ENCODE measurements at places on chromosomes 1 and 21.

DNA sequence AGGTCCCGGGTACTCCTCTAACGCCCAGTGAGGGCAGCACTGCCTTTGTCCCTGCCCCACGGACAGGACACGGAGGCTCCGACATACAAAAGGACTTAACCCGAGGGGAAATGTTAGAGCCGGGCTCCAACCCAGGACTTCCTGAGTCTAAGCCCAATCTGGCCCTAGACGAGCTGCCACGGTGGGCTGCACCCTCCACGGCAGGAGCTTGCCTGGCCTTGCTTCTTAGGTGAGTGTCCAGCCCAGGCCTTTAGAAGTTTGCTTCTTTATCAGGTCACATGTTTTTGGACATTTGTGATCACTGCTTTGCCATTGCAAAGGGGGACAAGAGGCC, 11.0 kb upstream of the TMEM200B start:
- DNase-seq: no peak

- no peak for DNase-seq
Observed at GRCh38 chr1:55235722-55236121, 20.6 kb upstream of the USP24 start.

- no peak for DNase-seq
Observed at GRCh38 chr1:168273575-168273974, 7.1 kb upstream of the TBX19 start.

DNA sequence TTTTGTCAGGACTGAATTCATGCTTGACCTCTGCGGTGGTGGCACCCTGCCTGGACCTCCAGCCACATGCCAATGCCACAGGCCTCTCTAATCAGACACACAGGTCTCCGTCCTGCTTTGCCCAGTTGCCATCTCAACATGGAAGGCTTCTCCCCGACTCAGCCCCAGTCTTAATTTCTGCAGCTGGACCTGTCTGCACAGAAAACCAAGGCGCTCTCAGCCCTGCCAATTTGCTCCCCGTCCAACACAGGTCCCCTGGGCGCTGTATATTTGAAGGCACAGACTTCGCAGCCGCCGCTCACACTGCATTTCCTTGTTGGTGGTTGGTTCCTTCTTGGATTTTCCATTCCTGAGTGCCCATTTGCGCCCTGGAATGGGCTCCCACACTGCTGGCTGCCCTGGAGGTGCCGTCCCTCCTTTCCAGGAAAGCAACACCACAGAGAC, 28.0 kb upstream of the PLEKHG5 start:
- no peak for DNase-seq

GRCh38 chr1:56064705-56065104, 514.7 kb downstream of the PLPP3 start:
- no peak for DNase-seq

All from stimulated activated CD4-positive, alpha-beta T cell treated with anti-CD3 and anti-CD28 coated beads, Interleukin-4, amount 100 ng/mL, for 24 hours (primary cell).